ENCODE measurements at places on chromosomes 2 and 18.

DNA sequence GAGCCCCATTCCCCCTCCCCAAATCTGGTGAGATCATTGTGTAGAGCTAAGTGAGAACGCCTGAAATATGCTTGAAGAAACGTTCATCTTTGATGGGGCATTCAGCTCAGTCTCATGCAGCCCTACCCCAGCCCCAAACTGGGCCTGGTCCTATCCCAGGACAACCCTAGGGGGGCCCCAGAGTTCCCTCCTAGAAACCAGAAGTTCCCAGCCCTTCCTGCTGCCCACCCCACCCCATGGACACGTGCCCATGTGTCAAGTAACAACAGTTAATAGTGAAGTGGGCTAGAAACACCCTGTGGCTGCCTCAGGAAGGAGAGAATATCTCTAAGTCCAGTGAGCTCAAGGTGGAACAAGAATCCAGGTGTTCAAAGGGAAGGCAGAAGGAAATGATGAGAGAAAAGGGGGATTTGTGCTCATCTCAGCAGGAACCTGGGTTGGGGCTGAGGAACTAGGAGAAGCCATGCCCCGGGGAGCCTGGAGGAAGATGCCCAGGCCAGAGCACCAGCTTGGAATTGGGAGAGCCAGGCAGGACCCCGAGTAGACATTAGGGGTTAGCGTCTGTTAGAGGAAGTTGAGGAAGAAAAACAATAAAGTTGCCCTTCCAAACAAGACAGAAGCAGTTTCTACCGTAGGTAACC, 20.1 kb upstream of the SLC20A1 start:
- no peak for DNase-seq

GRCh38 chr2:9488583-9489547, 14.5 kb downstream of the IAH1 start:
- DNase-seq: no peak

DNA sequence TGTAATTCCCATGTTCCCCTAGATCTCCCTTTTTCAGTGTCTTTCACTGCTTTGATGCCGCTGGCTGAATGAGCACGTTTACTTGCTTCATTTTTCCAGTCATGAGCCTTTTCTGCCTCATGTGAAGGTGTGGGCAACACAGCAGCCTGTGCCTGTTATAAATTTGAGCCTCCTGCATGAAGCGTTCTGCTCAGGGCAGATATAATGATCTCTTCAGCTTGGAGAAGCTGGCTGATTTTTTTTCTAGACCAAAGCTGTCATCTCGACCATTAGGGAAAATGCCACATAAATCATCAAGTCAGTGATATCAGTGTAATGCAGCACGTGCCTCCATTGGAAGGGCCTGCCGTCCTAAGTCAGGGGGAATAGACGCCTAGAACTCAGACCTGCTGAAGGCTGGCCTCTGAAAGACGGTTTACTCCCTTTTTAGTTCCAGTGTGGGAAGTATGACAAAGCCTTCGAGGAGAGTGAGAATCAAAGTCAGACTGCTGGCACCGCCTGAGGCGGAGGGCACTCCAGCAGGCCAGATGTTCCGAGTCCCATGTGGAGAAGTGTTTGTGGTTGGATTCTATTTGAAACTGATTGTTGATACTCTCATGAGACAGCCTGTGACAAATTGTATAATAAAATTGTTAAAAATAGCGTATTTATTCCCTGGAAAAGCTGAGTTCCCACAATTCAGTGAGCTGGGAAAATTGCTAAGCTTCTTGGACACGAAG, 196.5 kb downstream of the MYO1B start:
- no peak for DNase-seq

GRCh38 chr2:113200736-113201490, 27.1 kb downstream of the PSD4 start:
- DNase-seq: no peak

GRCh38 chr18:22398464-22398863, 19.3 kb downstream of the CTAGE1 start:
- DNase-seq: no peak

DNA sequence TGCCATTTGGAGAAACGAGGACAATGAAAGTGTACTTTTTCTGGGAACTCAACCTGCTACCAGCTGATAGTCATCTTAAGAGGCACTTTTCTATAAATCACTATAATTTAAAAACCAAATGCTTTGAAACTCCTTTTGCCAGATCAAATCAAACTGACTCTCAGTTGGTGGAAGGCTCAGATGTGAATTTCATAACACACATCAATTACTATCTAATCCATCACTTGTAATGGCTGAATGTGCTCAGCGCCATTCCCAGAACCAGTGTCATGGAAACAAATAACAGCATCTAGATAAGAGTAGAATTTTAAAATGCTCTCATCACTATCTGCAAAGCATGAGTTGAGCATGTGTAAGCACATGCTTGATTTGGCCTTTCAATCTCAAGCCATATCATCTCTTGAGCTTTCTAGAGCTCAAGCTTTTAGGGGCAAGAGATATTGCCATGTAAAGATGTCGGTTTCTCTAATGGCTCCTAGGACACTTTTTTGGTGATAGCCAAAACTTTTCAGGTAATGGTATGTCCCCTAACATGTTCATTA, 223.1 kb upstream of the ACVR2A start:
- DNase-seq: no peak

- no peak for DNase-seq
These were observed 151.4 kb downstream of the TMEFF2 start for GRCh38 chr2:192043216-192043870.

- DNase-seq: no peak
These were observed 51.6 kb downstream of the APOB start for GRCh38 chr2:20992201-20992711.

DNA sequence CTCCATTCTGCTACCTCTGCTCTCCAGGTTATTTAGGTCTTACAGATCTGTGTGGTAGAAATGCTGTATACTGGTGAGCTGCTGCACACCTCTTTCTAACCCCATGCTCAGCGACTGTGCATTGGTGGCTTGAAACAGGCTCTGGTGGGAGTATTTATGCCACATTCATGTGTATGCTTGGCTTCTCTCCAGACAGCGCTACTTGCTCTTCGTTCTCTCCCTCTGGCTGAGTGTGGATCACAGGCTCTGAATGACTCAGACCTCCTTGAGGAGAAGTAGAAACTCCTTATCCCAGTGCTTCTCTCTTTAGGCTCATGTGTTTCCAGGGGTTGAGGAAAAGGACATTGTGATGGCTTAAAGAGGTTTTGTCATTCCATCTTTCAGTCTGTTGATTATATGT, 54.9 kb downstream of the FHOD3 start:
- no peak for DNase-seq

- no peak for DNase-seq
These were observed 210.9 kb downstream of the DCDC2C start for GRCh38 chr2:3914241-3914640.

DNA sequence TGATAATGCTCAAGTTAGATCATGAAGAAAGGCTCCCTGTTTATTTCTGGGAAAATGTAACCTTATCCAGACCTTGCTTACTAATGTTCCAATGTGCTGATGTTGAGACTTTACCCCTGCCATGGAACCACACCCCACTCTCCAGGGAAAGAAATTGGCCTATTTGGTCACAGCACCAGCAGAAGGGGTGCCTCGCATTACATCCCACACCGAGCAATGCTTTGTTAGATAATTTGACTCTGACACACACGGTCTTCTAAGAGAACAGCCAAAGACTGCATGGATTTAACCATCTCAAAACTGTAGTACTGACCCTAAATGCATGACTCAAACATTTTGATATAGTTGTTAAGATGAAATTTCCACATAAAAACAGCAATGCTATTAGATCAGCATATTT, 152.1 kb upstream of the CCDC150 start:
- no peak for DNase-seq

- no peak for DNase-seq
These were observed 84.9 kb downstream of the DYSF start for GRCh38 chr2:71538241-71538640.

GRCh38 chr18:43141208-43141607, 25.7 kb upstream of the RIT2 start:
- DNase-seq: no peak

DNA sequence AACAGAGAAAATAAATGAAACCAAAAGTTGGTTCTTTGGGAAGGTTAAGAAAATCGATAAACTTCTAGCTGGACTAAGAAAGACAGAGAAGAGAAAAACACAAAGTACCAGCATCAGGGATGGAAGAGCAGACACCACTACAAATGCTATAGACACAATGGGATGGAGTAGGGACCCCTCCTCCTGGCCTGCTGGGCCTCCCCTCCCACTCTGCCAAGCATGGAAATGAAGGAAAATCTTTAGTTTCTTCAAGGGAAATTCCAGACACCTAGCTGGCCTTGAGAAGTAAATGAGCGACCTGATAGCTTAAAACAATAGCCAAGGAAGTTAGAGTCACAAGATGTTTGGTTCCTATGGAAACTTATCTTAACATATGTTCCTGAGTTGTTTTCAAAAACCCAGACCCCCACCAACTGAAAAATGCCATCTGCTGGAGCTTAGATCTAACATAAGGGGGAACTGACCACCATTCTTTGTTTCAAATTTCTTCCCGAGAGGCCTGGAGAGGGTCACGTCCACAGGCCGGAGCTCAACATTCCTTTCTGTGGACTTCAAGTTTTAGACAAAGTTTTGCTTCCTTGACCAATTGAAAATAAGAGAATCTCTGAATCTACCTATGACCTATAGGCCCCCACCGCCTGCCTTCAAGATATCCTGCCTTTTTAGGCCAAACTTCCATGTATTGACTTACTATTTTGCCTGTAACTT, 101.9 kb downstream of the BIN1 start:
- no peak for DNase-seq

- no peak for DNase-seq
These were observed 248.0 kb downstream of the IKZF2 start for GRCh38 chr2:212903413-212903812.

- peak; percentile 45 for DNase-seq
These were observed 30.0 kb downstream of the THNSL2 start for GRCh38 chr2:88199912-88200682.

- no peak for DNase-seq
These were observed 1529.8 kb downstream of the RPIA start for GRCh38 chr2:90221300-90221651.

DNA sequence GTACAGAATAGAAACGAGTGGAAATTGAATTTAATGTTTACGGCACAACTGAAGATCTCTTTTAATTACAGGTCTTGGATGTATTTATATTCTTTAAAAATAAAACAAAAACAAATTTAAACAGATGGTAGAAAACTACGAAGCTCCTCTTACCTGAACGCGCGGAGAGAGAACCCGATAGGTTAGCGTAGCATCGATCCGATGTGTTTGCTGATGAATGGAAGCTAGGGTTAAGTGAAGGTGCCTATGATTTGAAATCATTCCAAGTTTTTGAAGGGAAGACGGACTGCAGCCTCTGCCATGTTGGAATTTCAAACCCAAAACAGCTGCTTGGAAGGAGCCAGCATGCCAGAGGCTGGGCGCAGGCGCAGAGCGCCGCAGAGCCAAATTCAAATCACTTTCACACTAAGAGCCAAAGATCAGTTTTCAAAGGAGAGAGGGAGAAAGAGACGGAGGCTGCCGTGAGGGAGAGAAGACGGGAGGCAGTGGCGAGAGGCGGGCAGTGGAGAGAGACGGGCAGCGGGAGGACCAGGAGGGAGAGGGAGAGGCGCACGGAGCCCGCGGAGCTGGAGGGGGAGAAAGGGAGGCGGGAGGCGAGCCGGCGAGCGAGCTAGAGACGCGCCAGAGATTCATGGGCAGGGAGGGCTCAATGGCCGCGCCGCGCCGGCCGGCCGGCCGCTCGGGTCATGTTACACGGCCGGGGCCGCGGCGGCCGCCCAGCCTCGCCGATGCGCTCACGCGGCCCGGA, at the start of gene FIGN:
Gene FIGN, minus strand, starts transcription at position 324 of the 748 bp plus-strand sequence. CDS start 1,081 bp downstream, outside the sequence.
- DNase-seq: peak; percentile 72

DNA sequence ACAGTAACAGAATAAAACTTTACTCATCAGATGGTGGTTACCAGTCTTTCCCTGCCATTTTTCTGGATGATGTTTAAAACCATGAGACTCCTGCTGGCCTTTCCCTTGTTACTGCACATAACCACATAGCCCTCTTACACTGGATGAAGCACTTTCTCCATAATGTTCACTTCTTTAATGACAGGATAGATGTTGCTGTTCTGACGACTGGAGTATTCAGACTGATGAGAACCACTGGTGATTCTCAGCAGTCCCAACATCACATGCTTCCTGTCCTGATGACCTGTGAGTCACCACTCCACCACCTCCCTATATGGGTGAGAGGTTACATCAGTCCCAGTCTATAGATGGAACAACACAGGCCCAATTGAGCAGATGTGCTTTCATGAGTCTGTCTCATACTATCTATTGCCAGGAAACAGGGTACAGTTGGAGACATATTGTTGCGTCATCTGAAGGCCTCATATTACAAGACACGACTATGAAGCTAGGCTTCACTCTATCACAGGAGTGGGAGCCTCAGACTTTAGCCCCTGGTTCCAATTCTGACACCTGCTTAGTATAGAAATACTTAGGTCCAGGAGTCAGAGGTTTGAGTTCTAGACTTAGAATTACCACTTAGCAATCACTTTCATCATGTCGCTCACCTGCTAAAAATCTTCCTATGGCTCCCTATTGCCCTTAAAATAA, 145.7 kb upstream of the KLF7 start:
- DNase-seq: no peak

DNA sequence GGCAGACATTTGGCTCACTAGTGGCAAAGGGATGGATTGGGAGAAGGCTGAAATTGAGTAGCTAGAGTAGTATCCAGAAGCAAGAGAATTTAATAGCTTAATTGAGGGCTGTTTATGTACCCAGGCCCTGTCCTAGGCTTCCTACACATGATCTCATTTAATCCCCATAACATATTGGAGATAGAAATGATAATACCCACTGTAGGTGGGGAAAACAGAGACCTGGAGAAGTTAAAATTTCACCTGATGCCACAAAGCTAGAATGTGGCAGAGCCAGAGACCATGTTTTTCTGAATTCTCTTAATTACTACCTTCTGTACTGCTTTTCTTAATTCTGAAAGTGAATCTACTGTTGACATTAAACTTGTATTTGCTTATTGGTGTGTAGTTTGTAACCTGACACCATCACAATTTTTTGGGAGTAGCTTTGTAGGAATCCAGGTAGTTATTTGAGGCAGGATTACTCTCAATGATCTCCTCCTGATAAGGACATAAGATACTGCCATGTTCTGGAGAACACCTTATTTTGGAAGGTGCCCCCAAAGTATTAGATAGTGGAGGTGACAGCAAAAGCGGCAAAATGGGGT, 42.2 kb downstream of the RAB10 start:
- peak; percentile 1 for DNase-seq

- DNase-seq: peak; percentile 41
These were observed 76.9 kb downstream of the LDAH start for GRCh38 chr2:20745924-20746555.

GRCh38 chr2:13968811-13969210, 663.7 kb upstream of the LRATD1 start:
- no peak for DNase-seq

- DNase-seq: peak; percentile 38
These were observed 124.3 kb upstream of the CYP26B1 start for GRCh38 chr2:72271766-72272641.

Measured in NCI-H1105 treated with DMSO at 0.1 percent for 48 hours (cell line).